Activated CD4-positive, alpha-beta T cell treated with anti-CD3 and anti-CD28 coated beads, Interleukin-2, amount 50 U/mL, for 24 hours (primary cell): ENCODE measurements at places on chromosomes 16 and 17.

GRCh38 chr17:80942423-80943345, 49.0 kb upstream of the CHMP6 start:
- DNase-seq = no peak

DNA sequence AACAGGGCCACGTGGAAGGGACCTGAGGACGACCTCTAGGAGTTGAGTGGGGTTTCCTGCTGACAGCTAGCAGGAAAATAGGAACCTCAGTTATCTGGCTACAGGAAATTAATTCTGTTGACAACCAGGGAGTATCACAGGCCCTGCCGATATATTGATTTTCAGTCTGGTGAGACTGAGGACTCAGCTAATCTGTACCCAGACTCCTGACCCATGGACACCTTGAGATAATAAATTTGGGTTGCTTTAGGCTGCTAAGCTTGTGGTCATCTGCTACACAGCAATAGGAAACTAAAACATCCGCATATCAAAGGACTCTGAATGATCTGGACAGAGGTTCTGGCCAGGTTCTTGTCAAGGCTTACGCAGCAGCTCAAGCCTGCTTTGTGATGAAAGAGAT, 80.8 kb upstream of the CNEP1R1 start:
- DNase-seq = no peak

- no peak for DNase-seq
Observed at GRCh38 chr17:14621826-14622614, 321.1 kb downstream of the HS3ST3B1 start.

DNA sequence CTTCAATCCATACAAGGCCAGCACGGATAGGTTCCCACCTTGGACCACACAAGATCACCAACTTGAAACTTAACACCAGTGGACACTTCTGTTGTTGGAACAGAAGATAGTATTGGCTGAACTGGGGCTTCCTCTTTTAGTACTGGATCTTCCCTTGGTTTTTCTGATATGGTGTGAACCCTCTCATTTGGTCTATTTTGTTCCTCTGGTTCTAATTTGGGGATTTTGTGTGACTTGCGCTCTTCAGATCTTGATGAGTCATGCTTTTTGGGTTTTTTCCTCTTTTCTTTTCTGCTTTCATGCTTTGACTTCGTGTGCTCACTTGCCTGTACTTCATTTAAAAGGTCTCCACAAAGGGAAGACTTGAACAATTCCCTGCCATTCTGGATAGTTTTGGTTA, 39.0 kb downstream of the SOST start:
- no peak for DNase-seq

- no peak for DNase-seq
Observed at GRCh38 chr16:27980076-27980775, 83.3 kb downstream of the GSG1L start.

GRCh38 chr16:78235168-78235800, 135.8 kb downstream of the WWOX start:
- peak; percentile 48 for DNase-seq

- DNase-seq = no peak
Observed at GRCh38 chr17:5234645-5235576, at the start of gene SCIMP. Gene SCIMP, minus strand, starts transcription at chr17:5234860. Its CDS starts 105 bp downstream, at chr17:5234755.

GRCh38 chr17:77189148-77189547, 48.4 kb downstream of the SEC14L1 start:
- no peak for DNase-seq

DNA sequence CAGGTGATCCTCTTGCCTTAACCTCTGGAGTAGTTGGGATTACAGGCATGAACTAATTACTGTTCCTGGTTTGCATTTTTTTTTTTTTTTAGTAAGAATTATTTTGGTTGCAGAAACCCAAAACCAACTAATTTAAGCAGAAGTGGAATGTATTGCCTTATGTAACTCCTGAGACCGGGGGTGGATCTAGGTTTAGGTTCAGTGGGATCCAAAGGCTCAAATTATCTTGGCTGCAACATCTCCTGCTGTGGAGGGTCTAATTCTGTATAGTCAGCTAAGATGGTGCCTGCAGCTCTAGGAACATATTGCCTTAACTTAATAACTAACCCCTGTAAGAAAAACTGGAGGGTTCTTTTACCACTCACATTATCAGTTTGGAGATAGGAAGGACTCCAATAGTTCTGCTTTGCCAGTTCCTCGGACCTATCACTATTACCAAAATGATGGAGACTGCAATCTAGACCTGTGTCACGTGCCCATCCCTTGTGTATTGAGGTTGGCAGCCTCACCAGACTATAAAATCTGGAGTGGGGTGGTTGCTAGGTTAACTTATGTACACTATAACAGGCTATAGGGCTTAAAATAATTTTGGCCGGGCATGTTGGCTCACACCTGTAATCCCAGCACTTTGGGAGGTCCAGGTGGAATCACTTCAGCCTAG, 8.5 kb downstream of the SNTB2 start:
- DNase-seq = no peak

GRCh38 chr16:9446471-9447194, 355.2 kb downstream of the HAPSTR1 start:
- DNase-seq = no peak
